Fibroblast of skin of left biceps (primary cell): ENCODE measurements at places on chromosomes 12 and 14.

DNA sequence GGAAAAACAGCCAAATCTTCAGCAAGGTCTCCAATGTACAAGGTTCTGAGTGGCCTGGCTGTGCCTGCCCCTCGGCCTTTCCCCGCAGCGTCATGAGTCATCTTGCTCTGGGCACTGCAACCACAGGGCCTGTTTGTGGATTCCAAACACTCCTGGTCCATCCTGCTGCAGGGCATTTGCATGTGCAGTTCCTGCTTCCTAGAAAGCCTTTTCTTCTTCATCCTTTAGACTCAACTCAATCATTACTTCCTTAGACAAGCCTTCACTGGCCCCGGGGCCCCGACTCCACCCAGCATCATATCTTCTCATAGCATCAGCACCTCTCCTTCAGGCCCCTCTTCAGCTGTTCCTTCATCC lies 101.8 kb upstream of the EGLN3 start:
- no peak for DNase-seq

DNA sequence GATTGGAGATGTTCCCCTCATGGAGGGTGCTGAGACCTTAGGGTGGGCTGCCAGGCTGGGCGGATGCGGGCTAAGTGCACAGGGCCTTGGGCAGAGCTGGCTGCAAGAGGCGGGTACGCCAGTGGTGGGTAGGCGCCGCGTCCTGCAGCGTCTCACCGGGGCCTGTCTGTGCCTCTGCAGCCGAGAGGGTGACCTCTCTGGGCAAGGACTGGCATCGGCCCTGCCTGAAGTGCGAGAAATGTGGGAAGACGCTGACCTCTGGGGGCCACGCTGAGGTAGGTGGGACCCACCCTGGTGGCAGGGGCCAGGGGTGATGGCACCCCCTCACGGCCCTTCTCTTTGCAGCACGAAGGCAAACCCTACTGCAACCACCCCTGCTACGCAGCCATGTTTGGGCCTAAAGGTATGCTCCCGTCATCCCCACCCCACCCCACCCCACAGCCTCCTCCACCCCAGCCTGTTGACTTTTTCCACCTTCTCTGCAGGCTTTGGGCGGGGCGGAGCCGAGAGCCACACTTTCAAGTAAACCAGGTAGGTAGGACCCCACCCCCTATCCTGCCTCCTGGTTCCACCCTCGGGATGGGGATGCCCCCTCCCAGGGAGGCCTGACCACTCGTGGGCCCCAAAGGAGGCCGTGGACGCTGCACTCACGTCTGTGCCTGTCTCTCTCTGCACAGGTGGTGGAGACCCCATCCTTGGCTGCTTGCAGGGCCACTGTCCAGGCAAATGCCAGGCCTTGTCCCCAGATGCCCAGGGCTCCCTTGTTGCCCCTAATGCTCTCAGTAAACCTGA lies 1.5 kb downstream of the CRIP1 start:
- no peak for DNase-seq

DNA sequence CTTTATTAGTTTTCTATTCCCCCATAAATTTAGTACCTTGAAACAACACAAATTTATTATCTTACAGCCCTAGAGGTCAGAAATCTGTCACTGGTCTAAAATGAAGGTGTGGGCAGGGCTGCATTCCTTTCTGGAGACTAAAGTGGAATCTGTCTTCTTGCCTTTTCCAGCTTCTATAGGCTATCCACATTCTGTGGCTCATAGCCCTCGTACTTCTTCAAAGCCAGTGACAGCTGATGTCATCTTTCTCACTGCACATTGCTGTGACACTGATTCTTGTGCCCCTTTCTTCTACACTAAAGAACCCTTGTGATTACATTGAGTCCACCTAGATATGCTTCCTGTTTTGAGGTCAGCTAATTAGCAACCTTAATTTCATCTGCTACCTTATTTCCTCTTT lies 23.2 kb upstream of the DCN start:
- DNase-seq, result no peak

- DNase-seq, result no peak
Observed at GRCh38 chr14:87283547-87283946, 709.4 kb downstream of the GALC start.

GRCh38 chr14:71424941-71425340 lies 507.3 kb upstream of the RGS6 start:
- DNase-seq, result no peak

- DNase-seq, result no peak
Observed at GRCh38 chr14:22479776-22480464, 109.1 kb downstream of the DAD1 start.

DNA sequence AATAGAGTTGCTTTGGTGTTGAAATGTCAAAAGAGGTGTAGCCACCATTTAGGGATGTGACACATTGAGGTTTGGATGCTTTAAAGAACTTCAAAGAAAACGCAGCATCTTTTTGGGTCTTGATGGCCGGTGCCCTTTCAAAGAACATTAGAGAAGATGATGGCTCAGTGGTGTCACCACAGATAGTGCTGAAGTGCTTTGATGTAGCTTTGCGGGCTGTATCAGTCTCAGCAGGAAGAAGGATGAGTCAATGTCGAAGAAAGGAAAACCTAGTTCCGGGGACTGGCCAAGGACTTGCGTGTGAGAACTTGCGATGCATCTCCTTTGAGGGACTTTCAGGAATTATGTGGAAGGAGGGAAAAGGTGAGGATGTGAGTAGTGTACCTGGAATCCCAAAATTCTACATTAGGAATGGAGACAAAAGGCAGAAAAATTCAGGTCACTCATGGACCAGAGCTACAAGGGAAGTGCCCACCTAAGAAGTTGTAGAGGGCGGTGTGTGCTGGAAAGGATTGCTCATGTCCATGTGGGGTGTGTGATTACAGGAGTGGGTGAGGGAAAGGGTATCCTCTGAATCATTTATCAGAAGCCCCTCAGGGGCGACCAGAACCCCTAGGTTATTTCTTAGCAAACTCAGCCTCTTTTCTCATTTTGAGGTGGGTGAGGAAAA lies 39.7 kb upstream of the GZMB start:
- DNase-seq, result no peak

DNA sequence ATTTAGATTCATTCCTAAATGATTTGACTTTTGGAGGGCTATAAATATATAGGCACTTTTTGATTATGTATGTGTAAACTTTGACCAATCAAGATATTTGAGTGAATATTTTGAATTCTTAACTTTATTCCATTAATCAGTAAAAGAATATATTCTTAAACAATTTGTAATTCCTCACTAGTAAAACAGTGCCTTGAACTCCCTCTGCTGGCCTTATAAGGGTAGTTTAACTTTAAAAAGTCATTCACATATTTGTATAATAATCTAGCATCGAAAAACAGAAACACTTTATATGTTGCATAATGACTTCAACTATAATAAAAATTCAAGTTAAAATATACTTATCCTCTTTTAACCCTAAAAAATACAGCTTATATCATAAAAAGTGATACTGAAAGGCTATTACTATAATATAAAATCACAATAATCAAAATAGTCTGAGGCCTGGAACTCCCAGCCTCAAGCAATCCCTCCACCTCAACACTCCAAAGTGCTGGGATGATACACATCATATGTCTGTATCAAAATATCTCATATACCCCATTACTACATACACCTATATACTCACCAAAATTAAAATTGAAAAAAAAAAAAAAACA lies 31.2 kb downstream of the CCDC59 start:
- no peak for DNase-seq

GRCh38 chr12:121579981-121580868 lies 598 bp downstream of the KDM2B start:
- no peak for DNase-seq

GRCh38 chr14:28635387-28635786 lies 131.2 kb upstream of the FOXG1 start:
- DNase-seq, result peak; percentile 17

DNA sequence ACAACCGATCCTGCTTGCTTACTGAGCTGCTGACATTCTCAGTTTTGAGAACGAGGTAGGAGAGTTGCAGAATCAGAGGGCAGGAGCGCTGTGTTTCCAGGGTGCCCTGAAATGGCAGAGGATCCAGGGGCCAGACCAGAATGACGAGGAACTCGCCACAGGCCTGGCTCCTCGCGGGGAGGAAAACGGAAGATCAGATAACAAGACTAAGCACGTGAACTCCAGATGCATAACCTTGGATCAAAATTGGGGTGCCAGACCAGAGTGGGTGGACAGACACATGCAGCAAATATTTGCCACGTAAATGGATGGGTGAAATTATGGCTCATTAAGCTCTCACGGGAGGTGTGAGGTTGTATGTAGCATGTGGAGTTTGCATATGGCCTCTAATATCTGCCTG lies 46.5 kb downstream of the ELK3 start:
- no peak for DNase-seq

GRCh38 chr12:112837629-112838197 lies 46.2 kb downstream of the RPH3A start:
- DNase-seq, result no peak

DNA sequence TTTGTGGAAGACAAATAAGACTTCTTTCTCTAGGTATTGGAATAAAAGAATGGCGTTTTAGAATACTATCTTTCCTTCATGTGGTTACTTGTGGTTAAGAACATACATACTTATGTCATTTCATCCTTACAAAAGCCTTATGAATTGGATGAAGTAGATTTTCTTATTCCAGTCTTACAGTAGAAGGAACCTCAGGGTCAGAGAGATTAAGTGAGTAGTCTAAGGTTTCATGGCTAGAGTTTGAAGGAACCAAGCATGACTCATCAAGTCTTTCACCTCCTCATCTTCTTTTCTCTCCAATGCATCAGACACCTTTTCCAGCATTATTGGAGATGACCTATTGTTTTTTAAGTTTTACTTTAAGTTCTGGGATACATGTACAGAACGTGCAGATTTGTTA lies 92.9 kb upstream of the NEDD1 start:
- no peak for DNase-seq

GRCh38 chr12:55061024-55061423 lies 41.2 kb downstream of the NEUROD4 start:
- no peak for DNase-seq

- no peak for DNase-seq
Observed at GRCh38 chr12:44117337-44117736, 281.5 kb downstream of the TMEM117 start.

DNA sequence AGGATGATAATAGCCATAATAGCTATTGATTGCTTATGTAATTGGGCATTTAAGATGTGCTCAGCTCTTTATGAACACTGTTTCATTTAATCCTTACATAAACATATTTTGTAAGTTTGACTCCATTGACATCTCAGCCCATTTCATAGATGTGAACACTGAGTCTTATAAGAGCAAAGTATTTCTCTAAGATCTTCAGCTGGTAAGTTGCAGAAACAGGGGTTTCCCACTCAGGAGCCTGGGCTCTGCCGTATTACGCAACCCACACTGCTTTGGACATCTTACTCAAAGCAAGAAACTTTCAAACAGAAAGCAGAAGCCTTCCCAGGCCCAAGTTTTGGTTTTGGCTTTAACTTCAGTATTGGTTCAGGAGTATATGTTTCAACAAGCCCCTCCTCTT lies 705.1 kb downstream of the MED13L start:
- no peak for DNase-seq

GRCh38 chr14:36702474-36702873 lies 40.8 kb downstream of the PAX9 start:
- no peak for DNase-seq
